Stimulated activated CD8-positive, alpha-beta memory T cell treated with anti-CD3 and anti-CD28 coated beads, Interleukin-4, amount 100 ng/mL, for 1 hour (primary cell): ENCODE measurements at places on chromosomes 5 and 9.

DNA sequence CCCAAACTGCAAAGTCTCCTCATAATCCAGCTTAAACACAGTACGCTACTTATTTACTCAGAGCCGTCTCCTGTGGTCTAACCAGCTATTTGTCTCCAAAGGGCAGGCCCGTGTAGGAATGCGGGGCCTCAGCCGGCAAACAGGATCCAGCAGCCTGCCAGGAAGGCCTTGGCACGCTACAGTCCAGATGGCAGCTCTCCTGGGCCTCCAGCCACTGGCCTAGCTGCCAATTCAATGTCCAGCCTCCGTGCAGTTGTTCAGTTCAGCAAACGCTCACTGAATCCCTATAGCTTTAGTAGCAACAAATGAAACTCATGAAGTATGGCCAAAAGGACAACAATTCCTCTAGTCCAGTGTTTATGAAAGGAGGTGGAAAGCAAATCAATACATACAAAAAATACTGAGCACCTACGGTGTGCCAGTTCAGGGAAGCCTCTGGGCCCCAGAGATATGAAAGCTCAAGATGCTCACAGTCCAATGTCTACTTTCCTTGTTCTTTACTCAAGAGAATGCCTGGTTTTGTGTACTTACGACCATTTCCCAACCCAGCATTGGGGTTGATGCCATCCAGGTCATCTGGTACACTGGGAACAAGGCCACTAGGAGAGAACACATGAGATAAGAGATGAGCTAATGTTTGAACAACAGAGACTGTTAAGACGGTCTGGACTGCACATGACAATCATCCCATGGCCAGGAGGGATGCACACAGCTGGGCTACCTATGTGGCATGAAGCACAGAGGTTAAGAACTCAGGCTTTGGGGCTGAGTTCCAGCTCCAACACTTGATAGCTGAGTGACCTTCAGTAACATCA, 8.3 kb downstream of the CDK5RAP2 start:
- no peak for DNase-seq

- no peak for DNase-seq
Observed at GRCh38 chr9:110123341-110124095, 84.4 kb downstream of the C9orf152 start.

DNA sequence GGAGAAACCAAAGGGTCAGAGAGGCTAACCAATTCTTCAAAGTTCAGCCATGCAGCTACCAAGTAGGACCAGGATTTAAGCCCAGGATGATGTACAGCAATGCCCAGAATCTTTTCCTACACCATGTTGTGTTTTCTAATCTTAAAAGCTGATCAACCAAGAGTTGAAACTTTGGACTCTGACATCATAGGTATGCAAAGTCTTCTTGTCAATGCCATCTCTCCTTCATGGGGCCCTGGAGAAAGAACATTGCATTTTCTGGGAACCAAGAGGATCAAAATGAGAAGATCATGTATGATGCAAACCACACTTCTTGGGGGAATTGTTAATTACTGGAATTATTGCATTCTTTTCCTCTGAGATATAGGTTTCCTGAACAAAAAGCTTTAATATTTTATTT, 54.4 kb upstream of the XPA start:
- DNase-seq: no peak

- no peak for DNase-seq
Observed at GRCh38 chr9:137396227-137396626, 26.7 kb downstream of the EXD3 start.

GRCh38 chr5:119596046-119596445, 33.3 kb upstream of the FAM170A start:
- DNase-seq: no peak

GRCh38 chr9:116417464-116417863, 263.9 kb downstream of the PAPPA start:
- DNase-seq: no peak

DNA sequence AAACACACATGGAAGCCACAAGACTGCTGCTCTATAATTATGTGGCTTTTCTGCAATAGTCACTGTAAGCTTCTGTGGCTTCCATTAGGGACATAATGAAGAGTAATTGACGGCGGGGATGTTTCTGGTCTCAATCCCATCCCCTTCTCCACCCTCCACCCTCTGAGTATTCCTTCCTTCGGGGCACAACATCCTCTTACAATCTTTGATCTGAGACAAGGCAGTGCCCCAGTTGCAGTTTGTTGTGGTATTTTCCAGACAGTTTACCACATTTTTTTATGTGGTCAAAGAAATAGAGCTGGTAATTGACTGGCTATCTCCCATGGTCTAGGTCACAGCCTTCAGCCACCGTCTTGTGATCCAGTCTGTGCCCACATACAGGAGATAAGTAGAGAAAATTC, 277.7 kb downstream of the NR2F1-AS1 start:
- no peak for DNase-seq

- DNase-seq: no peak
Observed at GRCh38 chr5:142014911-142015584, 2.2 kb upstream of the GNPDA1 start.

DNA sequence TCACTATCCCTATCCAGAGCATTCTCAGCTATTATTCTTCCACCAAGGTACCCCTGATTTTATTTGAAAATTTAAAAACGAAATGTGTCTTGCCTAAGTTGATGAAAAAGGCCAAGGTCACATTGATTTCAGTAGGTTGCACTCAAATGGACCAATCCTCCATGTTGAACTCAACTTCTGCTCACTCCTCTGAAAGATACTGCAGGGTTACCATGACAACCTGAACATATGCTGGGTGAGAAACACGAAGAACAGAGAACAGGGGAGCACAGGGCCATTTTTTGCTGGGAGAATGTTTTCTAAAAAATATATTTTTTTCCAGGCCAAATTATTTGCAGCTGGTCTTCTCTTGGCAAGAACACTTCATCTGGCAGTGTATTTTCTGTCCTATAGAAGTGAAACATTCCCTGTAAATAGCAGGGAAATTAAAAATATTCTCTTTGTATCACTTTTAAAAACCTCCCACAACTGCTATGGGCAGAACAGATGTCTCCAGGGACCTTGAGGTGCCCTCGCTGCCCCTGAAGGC, 215.9 kb downstream of the NXNL2 start:
- DNase-seq: no peak
